ENCODE measurements at places on chromosomes 4 and X. TPM values are rescaled to one million over a fixed set of nuclear protein-coding genes. Genes with fewer than 3 reads are reported as not detected.
A peak's percentile ranks its signal among the peaks of the same experiment; 100 is the strongest.

DNA sequence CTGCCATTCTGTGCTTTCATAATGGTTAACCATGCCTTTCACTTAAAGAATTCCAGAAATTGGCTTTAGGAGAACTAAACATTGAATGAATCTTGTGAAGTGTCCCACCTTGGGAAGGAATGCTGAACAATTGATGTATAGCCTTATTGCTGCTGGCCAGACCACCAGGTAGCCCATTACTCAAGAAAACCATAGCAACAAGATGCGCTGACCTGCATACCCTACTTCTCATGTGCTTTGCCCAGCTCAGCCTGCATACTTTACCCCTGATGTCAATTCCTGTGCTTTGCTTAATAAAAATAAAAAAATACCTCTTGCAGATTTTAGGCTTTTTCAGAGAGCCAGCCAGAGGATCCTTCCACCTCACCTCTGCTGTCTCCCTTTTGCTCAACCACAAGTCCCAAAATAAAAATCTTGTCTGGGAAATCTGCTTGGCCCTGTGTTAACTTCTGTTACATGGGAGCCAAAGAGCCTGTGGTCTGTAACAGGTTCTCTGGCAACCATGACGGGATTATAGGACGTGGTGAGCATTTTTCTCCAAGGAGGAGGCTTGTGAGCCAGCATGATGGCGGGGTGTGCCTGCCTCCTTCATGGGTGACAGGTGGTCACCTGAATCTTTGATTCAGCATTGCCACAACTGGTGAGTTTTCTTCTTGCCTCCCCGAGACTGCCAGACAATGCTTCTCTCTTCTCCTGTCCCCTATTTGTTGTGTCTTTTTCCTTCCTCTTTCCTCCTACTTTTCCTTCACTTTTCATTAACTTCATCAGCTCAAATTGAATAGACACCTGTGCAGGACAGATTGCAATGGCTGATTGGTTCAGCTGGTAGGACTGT lies 106.8 kb downstream of the ARSJ start:
- DNase-seq, result no peak

DNA sequence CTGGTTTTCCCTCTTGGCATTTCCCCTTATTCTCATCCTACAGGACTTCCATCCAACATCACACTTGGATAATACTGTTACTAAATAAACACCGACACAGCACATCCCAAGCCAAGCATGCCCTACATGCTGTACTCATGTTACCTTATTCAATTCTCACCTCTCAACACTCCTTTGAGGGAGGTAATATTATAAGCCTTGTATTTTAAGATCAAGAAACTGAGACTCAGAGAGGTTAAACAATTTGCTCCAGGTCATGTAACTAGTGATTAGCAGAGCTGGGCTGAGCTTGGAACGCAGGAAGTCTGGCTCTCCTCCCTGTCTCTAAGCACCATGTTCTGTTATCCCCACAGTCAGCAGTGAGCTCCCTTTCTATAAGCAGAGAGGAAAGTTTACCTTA lies 333.6 kb upstream of the IGFBP7 start:
- no peak for DNase-seq

DNA sequence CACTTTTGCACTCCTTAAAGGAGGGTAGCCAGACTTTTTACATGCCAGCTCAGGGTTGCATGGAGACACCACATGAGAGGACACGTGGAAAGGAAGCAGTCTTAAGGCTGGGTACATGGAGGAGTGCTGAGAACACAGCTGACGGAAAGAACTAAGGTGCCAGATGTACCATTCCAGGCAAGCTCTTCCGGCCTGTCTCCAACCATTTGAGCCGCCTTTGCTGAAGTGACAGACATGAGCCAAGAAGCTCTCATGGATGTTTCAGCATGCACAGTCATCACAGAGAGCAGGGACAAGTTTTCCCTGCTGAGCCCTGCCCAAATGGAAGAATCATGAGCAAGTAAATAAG lies 83.4 kb upstream of the BMP2K start:
- DNase-seq, result no peak

AMOT gene
- 12.5 TPM for total RNA-seq

DNA sequence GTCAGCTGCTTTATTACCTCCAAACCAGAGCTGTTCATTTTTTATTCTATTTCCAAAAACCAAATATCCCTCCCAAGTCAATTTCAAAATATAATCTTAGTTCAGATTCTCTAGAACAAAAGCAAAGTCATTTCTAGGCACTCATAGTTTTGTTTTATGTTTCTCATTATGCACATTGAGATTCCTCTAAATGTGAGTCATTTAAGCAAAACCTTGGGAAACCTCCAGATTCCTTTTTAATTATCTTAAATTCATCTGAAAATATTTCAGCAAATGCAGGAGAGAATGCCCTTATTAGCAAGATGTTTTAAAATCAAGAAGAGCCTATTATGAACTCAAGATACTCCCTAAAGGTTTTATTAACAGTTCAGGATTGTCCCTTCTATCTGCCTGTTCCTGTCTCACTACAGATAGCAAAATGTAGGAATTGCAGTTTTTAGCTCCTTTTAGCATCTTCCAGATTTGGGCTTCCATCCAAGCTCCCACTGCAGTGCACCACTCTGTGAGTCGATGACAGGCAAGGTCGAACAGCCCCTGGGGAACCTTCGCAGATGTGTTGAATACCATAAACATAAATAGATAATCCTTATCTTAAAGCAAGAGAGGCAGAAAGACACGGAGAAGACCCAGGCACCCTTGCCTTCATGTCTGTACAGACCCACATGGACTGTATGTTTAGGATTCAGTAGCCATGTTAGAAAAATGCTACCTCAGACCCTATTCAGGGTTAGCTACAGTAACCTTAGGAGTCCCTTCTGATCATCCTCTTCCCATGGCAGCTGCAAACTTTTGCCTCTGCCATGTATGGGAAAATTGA lies 11.3 kb upstream of the SLC9A7 start:
- DNase-seq, result no peak

ADH6 gene
- total RNA-seq, result 1.7 TPM

- DNase-seq, result no peak
Measured at GRCh38 chr4:13348216-13348615, 135.9 kb downstream of the RAB28 start.

DNA sequence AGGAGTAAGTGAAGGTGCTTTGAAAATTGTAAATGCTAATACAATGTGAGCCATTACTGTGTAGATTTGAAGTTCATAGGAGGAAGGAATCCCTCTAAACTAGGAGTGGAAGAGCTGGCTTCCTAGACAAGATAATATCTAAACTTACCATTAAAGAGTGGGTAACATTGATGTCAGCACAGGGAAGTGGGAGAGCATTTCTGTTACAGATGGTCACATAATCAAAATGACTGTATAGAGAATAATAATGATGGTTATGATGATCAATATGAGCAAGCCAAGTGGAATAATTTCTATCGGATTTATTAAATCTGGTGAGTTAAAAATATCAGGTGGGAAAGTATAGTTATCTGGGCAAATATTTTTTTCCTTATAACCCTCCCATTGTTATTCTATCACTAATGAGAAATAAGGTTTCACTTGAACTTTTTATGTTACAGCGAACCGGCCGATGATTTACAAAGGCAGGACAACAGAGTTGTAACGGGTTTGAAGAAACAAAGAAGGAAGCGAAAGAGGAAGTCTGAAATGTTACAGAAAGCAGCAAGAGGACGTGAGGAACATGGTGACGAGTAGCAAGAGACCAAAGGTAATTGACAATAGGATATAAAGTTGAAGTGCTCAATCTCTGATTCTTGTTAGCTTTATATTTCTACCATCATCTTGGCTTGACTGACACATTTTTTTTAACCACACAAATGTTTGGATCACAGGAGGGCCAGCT lies 43.5 kb downstream of the FMR1NB start:
- DNase-seq, result no peak

NAP1L3 gene
- 0.29 TPM for total RNA-seq

- DNase-seq, result no peak
Measured at GRCh38 chr4:186651181-186651603, 72.5 kb downstream of the FAT1 start.

DNA sequence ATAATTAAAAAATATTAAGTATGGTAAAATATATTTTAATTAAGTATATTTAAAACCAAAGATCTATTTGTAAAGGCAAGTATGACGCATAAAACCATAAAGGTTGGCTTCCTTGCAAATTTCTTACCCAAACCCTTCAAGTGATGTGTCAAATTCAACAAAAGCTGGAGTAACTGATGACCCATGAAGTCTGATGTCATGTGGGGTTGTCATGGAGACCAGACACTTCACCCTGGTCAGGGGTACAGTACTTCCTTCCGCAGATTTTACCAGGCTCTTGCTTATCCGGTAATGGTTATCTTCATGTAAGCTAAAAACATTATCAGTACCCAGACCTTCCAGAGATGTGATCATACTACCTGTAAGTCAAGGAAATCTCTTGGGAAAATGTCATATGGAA lies 170.1 kb downstream of the WDFY3 start:
- no peak for DNase-seq

GRCh38 chrX:1308476-1308875 lies 28.1 kb upstream of the IL3RA start:
- DNase-seq, result no peak

GRCh38 chr4:168900080-168900479 lies 110.0 kb downstream of the CBR4 start:
- no peak for DNase-seq

CCKAR gene
- total RNA-seq, result not detected

VGLL1 gene
- total RNA-seq, result not detected

GRCh38 chrX:636981-637659 lies 6.5 kb downstream of the SHOX start:
- peak; percentile 2 for DNase-seq

Data from stomach (tissue), 19 donors.